ENCODE measurements at places on chromosomes 11 and 22. TPM values are rescaled to one million over a fixed set of nuclear protein-coding genes. Genes with fewer than 3 reads are reported as not detected.

GRCh38 chr11:93236741-93237675, 39.2 kb upstream of the SLC36A4 start:
- H3K4me1 ChIP-seq = no peaks in the 10 kb centered on the region
- H3K36me3 ChIP-seq = no peaks in the 10 kb centered on the region
- H3K27ac ChIP-seq = no peak overlapping the region
- H3K4me3 ChIP-seq = no peak overlapping the region

GRCh38 chr11:13135385-13136271, 126.5 kb downstream of the RASSF10 start:
- DNase-seq = no peak
- H3K4me3 ChIP-seq = no peak overlapping the region
- H3K36me3 ChIP-seq = no peaks in the 10 kb centered on the region
- peaks cover 24% of the 10 kb centered on the region for H3K4me1 ChIP-seq
- no peak overlapping the region for H3K27ac ChIP-seq

GRCh38 chr22:37383341-37383740, 43.9 kb downstream of the ELFN2 start:
- no peak overlapping the region for H3K27ac ChIP-seq
- H3K36me3 ChIP-seq = no peaks in the 10 kb centered on the region
- peaks cover 37% of the 10 kb centered on the region for H3K27me3 ChIP-seq
- peaks cover 9% of the 10 kb centered on the region for H3K4me1 ChIP-seq

GRCh38 chr11:38296211-38296776, 1698.3 kb upstream of the RAG2 start:
- no peak overlapping the region for H3K4me3 ChIP-seq
- no peaks in the 10 kb centered on the region for H3K27me3 ChIP-seq
- no peak for DNase-seq

GRCh38 chr11:62073061-62073460, 50.8 kb upstream of the INCENP start:
- no peak overlapping the region for H3K4me3 ChIP-seq
- H3K36me3 ChIP-seq = no peaks in the 10 kb centered on the region
- no peaks in the 10 kb centered on the region for H3K4me1 ChIP-seq
- H3K27me3 ChIP-seq = peaks cover 7% of the 10 kb centered on the region
- DNase-seq = no peak

- H3K4me1 ChIP-seq = peaks cover 27% of the 10 kb centered on the region
- peaks cover 9% of the 10 kb centered on the region for H3K36me3 ChIP-seq
- H3K27ac ChIP-seq = no peak overlapping the region
- no peak overlapping the region for H3K4me3 ChIP-seq
- DNase-seq = no peak
- H3K27me3 ChIP-seq = no peaks in the 10 kb centered on the region
Observed at GRCh38 chr22:40210818-40211217, 33.1 kb downstream of the TNRC6B start.

FAT3 gene
- 12.3 TPM for total RNA-seq

KRTAP5-7 gene
- total RNA-seq = not detected

TSSK2 gene
- not detected for total RNA-seq

GLYAT gene
- not detected for total RNA-seq

TMPRSS4 gene
- not detected for total RNA-seq

OSBP gene
- total RNA-seq = 46.0 TPM

TEF gene
- 5.7 TPM for total RNA-seq
